ENCODE measurements at places on chromosomes 3 and 15.

DNA sequence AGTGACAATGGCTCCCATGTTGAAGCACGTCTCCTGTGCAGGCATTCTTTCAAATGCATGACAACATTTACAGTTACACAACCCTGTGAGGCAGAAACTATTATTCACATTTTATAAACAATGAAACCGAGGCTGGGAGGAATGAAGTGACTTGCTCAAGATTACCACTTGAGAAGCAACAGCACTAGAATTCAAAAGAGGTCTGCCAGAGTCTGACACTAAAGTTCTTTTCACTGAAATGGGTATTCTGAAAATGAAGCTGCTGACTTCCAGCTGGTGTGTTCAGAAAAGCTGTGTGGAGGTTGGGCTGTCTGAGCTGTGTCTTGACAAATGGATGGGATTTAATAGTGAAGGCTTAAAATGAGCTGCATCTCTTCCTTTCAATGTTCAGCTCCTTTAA lies 104.4 kb downstream of the THSD4 start:
- DNase-seq: no peak

DNA sequence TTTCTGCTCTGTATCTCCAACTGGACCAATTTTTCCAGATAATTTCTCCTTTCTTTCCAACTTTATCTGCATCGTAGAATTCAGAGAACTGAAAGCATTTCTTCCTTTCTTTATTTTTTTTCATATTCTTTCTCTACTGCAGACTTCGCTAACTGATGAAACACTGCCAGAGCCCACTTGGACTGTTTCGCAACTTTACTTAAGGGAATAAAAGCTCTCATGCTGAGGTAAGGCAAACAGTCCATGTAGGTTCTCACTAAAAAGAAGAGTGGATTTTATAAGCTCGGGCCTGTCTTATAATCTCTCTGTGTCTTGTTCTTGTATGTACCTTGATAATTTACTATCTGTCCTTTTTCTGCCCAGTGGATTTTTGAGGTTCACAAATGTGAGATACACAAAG lies 163.5 kb downstream of the CNTN4 start:
- no peak for DNase-seq

GRCh38 chr3:71813704-71814103 lies 28.8 kb upstream of the PROK2 start:
- no peak for DNase-seq

DNA sequence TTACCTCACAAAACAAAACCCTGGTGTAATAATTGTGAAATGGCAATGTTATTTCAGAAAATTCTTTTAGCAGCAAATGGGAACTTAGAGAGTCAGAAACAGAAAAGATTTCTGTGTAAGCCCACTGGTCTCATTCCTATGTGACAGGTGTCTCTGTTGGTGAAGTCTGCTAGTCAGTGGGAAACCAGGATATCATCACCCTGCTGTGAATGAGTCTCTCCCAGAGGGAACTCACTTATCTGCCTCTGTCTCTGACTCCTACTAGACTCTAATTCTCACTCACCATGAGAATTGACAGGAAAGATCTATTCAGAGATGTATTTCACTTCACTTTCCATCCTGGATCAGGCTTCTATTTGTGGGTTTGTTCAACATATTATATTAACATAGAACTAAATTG lies 266.0 kb downstream of the EPHA3 start:
- DNase-seq: no peak

DNA sequence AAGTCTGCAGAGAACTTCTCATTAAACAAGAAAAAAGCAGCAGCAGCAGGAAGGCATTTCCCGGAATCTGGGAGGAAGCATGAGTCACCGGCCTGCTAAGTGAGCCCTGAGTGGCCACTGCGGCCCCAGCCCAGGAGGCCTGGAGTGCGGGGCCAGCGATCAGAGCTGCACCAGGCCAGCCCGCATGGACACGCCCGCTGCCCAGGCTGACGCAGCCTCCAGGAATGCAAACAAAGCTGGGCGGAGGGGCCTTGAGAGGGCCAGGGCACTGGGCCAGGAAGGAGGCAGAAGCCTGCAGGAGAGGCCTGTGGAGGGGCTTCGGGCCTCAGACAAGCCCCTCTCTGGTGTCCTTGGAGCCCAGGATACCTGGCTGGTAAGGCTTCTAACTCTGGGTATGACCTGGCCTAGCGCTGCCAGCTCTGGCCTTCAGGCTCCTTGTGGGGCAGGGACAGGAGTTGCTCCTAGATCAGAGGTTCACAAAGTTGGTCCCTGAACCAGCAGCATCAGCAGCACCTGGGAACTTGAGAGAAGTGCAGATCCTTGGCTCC lies 101.2 kb downstream of the SMAD6 start:
- DNase-seq: no peak

GRCh38 chr3:170724599-170725280 lies 138.9 kb upstream of the SLC7A14 start:
- DNase-seq: no peak

DNA sequence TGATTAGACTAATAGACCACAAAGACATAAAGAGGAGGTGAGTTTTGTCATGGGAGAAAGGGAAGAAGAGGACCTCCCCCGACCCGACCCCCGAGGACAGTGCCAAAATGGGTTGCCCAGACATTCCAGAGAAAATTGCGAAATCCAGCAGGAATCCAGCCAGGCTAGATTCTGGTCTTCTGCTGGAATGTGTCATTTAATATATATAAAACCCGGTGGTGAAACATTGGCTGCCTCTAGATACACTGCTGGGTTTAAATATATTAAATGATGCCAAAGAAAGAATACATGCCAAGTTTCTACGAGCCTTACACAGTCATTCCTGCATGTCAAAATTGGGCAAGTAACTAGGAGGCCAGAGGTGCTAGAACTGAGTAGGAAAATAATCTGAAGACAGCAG lies 45.3 kb upstream of the SPESP1 start:
- no peak for DNase-seq

All from stimulated activated CD4-positive, alpha-beta T cell treated with anti-CD3 and anti-CD28 coated beads, TNF-alpha, amount 100 ng/mL, for 1 hour (primary cell).